ENCODE measurements at places on chromosomes 12 and 14.
A peak's percentile ranks its signal among the peaks of the same experiment; 100 is the strongest.

- DNase-seq: no peak
Observed at GRCh38 chr12:55997535-55997859, 421 bp downstream of the SUOX start.

GRCh38 chr12:13404631-13405473 is 208.3 kb downstream of the EMP1 start:
- DNase-seq: no peak

DNA sequence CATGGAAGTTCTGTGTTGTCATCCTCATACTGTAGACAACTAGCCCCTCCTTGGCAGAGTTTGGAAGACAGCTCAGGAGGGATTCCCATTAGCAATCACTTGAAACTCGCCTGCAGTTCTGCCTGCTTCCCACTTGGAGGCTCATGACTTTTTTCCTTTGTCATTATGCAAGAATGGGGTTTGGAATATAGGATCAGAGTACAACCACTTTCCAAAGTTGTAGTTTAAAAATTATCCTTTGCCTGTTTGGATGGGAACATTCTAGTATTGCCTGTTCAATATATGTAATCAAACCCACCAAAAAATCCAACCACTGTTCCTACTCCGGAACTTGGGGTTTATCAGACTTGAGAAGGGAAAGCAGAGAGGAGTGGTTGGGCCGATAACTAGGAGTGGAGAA is 2.1 kb upstream of the GPD1 start:
- peak; percentile 41 for DNase-seq

- DNase-seq: peak; percentile 12
Observed at GRCh38 chr12:6302621-6303020, 7.9 kb upstream of the PLEKHG6 start.

DNA sequence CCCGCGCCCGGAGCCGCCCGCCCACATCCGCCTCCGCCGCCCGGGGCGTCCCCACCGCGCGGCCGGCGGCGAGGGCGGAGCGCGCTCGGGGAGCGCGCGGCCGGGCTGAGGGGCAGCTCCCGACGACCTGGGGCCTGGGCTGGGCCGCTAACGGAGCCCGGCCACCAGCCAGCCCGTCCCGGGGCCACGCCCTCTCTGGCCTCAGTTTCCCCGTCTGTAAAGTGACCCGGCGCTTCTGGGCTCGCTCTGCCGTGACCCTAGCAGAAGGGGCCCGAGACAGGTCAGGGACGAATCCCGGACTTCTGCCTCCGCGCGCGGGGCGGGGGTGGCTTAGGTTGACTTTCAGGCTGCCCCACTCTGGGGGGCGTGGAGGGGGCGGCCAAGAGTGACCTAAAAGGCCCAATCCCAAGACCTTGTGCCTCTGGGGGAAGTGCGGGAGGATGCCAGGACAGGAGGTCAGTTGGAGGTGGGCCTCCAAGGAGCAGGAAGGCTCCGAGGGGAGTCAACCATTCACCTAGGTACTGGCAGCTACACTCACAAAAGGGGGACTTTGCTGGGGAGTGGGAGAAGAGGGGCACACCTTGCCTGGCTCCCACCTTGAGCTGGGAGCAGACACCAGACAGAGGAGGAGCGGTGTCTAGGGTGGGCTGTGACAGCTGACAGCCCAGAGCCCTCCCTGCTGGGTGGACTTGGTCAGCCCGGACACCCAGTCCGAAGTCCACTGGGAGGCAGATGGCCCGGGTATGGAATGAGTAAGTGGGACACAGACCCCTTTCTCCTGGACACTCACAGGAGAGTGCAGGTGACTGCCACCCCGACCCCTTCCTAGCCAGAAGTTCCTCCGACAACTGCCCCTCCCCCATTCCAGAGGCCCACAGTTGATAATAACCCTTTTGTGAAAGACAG is 486 bp upstream of the AKT1 start:
- peak; percentile 85 for DNase-seq

DNA sequence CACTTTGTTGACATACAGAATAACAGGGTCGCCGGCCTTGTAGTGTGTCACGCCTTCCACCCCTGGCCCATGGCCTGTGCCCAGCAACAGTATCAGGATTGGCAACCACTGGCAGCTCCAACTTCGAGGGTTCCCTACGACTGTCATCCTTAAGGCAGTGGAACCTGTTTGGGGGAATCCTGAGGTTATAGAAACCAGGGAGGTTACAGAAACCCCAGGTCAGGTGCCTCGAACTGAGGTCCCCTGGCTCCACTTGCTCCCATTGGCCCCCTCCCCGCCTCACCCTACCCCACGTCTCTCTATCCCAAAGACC is 412 bp downstream of the TM9SF1 start:
- no peak for DNase-seq

GRCh38 chr14:21940887-21941856 is 267.6 kb upstream of the OR4E1 start:
- DNase-seq: no peak

DNA sequence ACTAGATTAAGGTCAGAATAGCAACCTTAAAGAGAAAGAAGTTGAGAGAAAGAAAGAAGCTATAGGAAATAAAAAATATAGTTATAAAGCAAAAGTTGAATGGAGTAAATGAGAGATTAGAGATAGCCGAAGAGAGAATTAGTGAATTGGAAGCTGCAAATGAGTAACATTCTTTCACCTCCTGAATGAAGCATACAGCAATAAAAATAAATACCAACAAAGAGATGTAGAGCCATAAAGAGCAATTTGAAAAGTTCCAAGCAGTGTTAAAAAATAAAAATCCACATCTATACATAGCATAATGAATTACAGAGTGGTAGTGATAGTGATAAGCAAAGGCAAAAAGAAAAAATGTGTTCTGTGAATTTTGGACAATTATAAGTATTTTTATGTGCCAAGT is 177.9 kb downstream of the VRK1 start:
- DNase-seq: no peak

DNA sequence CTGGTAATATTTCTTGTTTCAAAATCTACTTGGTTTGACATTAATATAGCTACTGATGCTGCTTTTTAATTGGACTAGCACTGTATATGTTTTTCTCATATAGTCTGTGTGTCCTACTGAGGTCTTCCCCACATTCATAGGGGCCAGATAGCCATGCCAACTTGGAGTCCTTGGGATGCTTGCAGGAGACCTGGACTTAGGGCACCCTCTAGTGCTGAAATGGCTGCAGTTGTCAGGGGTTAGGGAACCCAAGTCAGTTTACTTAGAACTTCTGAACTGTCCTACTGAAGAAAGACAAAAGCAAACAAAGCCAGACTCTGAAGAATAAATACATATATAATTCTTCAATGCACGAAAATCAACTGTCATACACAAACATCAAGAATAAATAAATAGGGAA is 279.9 kb upstream of the SYT1 start:
- no peak for DNase-seq

GRCh38 chr12:44063671-44064070 is 227.8 kb downstream of the TMEM117 start:
- no peak for DNase-seq

- DNase-seq: no peak
Observed at GRCh38 chr12:104329707-104330532, 26.4 kb downstream of the EID3 start.

DNA sequence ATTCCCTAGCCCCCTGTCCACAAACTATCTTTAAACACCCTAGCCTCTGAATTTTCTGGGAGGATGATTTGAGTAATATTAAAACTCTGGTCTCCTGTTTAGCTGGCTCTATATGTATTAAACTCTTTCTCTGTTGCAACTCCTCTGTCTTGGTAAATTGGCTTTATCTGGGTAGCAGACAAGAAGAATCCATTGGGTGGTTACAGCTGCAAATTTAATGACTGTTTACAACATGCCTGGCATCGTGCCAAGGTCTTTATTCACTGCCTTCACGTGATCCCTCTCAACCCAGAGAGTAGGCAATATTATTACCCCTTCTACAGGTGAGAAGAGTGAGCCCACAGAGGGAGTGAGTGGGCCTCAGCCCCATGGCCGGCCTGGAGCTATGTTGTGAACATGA is 77.8 kb upstream of the MYL2 start:
- DNase-seq: no peak

DNA sequence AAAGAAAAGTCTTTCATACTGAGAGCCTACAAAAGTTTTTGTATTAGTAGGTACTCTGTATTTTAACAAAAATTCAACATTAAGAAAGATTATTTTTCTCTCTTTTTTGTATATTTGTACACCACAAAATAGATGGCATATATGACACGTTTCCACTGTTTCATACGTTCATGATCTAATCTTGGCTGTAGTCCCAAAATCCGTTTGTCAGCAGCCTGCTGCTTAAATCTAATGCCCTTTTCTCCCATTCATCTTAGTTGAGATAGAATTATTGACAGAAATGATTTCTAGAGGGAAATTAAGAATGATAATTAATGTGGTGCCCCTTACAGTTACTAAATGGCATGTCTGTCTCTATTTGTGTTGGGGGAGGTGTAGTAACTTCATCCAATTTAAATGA is 140.7 kb upstream of the NOVA1 start:
- DNase-seq: no peak

DNA sequence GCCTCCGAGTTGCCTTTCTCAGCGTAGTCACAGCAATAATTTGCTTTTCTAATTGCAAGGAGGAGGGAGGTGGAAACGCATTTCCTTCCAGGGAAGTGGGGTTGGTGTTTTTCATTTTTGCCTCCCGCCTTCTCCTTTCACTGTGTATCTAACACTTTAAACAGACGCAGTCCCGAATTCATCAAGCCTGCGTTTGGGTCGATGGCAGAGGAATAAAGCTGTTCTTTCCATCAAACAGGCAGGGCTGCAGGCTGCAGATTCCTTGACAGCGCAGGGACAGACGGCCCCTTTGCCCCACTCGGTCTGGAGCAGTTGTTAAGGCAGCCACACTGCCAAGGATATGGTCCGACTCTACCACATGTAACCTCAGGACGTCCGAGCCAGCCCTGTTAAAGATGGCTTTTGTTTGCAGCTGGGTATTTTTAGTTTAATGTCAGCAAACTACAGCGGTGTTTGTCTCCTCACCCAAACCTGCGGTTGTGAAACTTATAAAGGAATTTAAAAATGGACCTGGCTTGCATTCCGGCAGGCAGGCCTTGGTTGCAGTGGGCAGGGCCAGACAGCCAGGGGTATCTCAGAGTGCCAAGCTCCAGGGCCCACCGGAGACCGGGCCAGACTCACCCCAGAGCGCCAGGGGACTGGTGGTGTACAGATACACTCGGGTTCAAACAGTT is 2.1 kb downstream of the CHST11 start:
- DNase-seq: peak; percentile 47

DNA sequence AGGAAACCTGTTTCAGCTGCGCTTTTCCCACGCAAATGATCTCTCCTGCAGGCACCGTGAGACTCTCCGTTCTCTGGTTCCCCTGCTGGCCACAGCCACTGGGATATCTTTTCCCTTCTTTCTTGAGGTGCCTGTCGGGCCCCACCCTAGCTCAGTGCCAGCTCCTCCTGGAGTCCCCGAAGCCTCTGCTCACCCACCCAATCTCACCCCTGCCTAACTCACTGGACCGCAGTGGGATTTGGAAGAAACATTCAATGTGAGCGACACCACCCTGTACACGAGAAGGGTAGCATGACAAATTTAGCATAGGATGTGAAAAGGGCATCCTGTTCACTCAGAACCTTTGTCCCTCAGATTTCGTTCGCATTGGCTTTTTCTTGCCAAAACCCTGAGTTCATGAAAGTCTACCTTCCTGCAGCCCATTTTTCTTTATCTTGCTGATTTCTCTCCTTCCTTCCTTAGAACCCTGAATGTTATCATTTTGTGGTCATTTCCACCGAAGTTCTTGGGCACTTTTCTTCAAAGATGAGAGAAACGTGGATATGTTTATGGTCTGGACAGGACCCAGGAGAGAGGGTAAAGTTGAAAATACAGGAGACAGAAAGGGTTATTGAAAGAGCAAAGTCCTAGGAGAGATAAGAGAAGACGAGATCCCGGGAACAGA is 63.6 kb upstream of the ELK3 start:
- no peak for DNase-seq

- DNase-seq: no peak
Observed at GRCh38 chr12:67925077-67925476, 64.2 kb upstream of the IFNG-AS1 start.

DNA sequence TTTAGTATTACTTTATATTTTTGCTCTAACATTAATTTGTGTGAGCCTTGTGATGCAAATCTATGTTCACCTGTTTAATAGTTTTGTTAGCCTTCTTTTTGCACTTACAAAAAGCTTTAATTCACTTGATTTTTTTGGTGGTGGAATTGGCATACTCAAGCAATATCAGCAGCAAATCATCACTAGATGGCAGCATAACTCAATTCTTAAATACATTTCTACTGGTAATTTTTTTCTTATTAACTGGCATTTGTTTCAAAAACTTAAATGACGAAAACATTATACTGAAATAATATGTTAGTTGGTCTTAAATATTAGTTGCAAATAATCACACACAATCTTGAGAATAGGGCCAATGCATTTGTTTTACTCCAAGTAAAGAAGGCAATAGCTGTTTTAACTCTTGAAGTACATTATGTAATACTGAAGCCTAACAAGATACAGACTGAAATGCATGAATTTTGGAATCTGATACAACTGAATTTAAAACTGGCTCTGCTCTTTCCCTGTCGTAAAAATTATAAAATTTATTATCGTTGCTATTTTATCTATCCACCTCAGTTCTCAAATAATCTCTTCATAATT is 151.5 kb downstream of the ATXN7L3B start:
- no peak for DNase-seq

GRCh38 chr12:116087962-116088361 is 189.5 kb downstream of the MED13L start:
- DNase-seq: no peak

Measured in H54 (cell line).